Panc1 (cell line): ENCODE measurements at places on chromosomes 7 and 10. TPM values are rescaled to one million over a fixed set of nuclear protein-coding genes. Genes with fewer than 3 reads are reported as not detected.

The GRID1 gene
- total RNA-seq = 2.3 TPM

The NXPH1 gene
- not detected for total RNA-seq

The SLC18A2 gene
- not detected for total RNA-seq

The TMEM225B gene
- total RNA-seq = 0.31 TPM

The ACTL6B gene
- total RNA-seq = not detected

GRCh38 chr10:78046711-78047269 lies 13.1 kb downstream of the RPS24 start:
- H3K4me3 ChIP-seq = no peak overlapping the region
- peaks cover 16% of the 10 kb centered on the region for H3K4me1 ChIP-seq
- no peaks in the 10 kb centered on the region for H3K27me3 ChIP-seq
- peaks cover 7% of the 10 kb centered on the region; the same call in 1 of the 2 replicates for H3K36me3 ChIP-seq
- no peak for DNase-seq
- H3K27ac ChIP-seq = no peak overlapping the region

DNA sequence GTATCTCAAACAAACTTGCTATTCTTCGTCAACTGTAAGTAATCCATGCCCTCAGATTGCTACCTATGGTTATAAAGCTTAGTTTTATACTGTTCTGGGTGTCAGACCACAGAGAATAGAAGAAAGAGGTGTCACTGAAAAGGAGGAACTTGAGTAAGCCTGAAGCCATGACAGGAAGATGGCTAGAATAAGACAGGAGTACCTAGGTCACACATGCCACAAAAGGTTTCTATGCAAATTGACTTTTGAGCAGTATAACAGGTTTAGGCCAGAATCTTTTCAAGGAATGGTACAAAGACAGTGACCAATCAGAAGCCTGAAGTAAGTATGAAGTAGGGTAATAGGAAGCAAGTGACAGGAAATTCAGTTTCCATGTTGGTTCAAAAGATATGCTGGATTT lies 23.5 kb downstream of the FBXW4 start:
- no peaks in the 10 kb centered on the region for H3K4me1 ChIP-seq
- no peaks in the 10 kb centered on the region for H3K27me3 ChIP-seq
- no peak overlapping the region for H3K27ac ChIP-seq
- no peak overlapping the region for H3K4me3 ChIP-seq

- H3K36me3 ChIP-seq = no peaks in the 10 kb centered on the region
- H3K27me3 ChIP-seq = no peaks in the 10 kb centered on the region
- H3K27ac ChIP-seq = no peak overlapping the region
- no peak for DNase-seq
- H3K4me1 ChIP-seq = peaks cover 4% of the 10 kb centered on the region; the same call in 1 of the 2 replicates
- no peak overlapping the region for H3K4me3 ChIP-seq
These were observed 90.4 kb downstream of the SPAG6 start for GRCh38 chr10:22435650-22436049.

- no peak for DNase-seq
- H3K27me3 ChIP-seq = no peaks in the 10 kb centered on the region
- no peaks in the 10 kb centered on the region for H3K36me3 ChIP-seq
- no peak overlapping the region for H3K4me3 ChIP-seq
These were observed 171.8 kb upstream of the AHR start for GRCh38 chr7:17126413-17127268.

DNA sequence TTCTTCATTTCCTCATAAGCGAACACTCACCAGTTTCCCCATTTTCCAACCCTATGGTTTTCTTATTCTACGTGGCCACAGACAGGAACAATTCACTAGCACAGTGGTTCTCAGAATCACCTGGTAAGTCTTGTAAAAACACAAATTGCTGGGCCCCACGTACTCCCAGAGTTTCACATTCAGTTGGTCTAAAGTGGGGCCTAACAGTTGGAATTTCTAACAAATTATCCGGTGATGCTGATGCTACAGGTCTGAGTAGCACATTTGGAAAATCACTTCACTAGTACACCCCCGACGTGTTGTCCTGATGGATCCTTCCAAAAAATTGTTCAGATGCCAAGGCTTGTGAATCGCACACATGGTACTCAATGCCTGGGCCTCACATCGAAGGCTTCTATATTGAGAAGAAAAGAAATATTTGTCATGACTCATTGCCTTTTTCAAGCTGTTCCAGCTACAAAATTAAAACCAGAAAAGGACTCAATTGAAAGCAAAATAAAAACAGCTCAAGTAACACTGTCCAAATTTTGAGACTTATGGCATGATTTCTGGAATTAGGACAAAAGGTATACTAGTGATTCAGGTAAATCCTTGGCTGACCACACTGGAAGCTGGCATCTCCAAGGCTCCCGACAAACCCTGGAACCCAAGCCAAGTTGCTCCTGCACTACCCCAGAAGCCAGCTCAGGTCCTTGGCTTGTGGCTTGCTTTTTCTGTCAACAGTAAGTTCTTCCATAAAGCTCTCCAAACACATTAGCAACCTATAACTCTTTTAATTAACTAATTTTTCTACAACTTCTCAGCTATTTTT lies 12.9 kb upstream of the VIM start:
- H3K27me3 ChIP-seq = no peaks in the 10 kb centered on the region
- H3K4me3 ChIP-seq = peak overlapping the region; percentile 5
- DNase-seq = no peak
- no peaks in the 10 kb centered on the region for H3K36me3 ChIP-seq

GRCh38 chr10:98238391-98238790 lies 29.6 kb downstream of the LOXL4 start:
- no peaks in the 10 kb centered on the region for H3K4me1 ChIP-seq
- H3K4me3 ChIP-seq = no peak overlapping the region
- DNase-seq = no peak
- peaks cover 13% of the 10 kb centered on the region for H3K36me3 ChIP-seq
- no peaks in the 10 kb centered on the region for H3K27me3 ChIP-seq
- no peak overlapping the region for H3K27ac ChIP-seq

DNA sequence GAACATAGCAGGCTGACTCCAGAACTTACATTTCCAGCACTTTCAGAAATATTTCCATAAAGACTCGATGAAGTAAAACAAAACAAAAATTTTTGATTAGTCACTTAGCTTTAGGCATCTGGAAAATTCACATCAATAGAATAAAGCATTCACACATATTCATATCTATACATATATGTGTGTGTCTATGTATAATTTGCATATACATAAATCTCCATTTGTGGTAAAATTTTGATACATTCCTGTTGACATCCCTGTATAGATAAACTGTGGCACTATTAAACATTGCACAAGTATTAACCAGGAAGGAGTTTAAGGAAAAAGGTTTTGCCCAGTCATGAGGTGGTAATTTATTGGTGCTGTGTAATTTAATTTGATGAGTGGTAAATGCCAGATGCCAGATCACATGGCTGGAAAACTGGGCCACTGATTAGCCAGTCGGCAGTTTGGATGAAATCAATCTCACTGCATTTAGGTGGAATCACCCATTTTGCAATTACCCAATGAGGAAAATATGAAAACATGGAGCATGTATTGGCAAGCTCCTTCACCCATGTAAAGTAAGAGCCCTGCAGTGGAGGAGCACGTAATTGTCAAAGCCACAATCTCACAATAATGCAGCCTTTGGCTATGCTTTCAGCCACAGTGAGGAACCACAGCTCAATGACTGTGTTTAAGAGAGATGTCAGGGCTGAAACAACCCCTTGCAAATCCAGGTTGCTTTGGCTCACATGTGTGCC lies 294.6 kb downstream of the RNLS start:
- DNase-seq = no peak
- no peak overlapping the region for H3K4me3 ChIP-seq
- no peak overlapping the region for H3K27ac ChIP-seq
- no peaks in the 10 kb centered on the region for H3K27me3 ChIP-seq
- no peaks in the 10 kb centered on the region for H3K36me3 ChIP-seq
- no peaks in the 10 kb centered on the region for H3K4me1 ChIP-seq

GRCh38 chr7:11188529-11189310 lies 215.0 kb downstream of the PHF14 start:
- no peaks in the 10 kb centered on the region for H3K36me3 ChIP-seq
- H3K4me3 ChIP-seq = no peak overlapping the region
- peaks cover 8% of the 10 kb centered on the region for H3K4me1 ChIP-seq

DNA sequence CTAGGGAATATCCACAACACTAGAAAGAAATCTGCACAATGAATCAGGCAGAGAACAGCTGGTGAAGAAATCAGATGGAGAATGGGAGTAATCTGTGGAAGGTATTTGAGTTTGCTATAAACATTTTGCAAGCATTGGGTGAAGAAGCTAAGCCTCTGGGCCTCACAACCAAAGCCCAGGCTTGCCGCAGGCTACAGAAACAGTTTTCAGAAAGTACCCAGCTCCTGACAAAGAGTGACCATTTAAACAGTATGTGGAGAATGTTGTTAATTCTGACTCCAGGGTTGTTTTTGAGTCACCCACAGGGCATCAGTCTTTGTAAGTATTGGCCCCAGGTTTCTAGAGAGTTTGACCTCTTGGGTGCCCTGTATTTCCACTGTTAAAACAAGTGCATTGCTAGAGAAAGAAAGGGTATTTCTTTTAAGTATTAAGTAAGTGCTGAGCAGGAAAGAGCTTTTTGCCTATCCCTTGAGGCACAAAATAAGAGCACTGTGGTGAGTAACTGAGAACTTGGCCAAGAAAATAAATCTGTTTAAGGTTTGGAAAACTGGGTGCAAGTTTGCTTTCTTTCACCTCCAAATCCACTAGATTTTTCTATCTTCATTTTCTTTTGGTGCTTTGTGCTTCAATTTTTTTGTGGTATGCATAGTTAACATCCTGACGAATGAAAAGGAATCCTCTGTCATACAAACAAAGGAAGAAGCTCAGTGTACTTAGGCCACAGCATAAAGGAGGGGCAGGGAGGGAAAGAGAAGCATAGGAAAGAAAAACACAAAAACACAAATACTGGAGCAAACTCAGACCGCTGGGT lies 691.8 kb downstream of the SUGCT start:
- no peak for DNase-seq
- H3K27ac ChIP-seq = no peak overlapping the region; the same call in 1 of the 2 replicates
- no peaks in the 10 kb centered on the region for H3K4me1 ChIP-seq
- H3K27me3 ChIP-seq = no peaks in the 10 kb centered on the region

DNA sequence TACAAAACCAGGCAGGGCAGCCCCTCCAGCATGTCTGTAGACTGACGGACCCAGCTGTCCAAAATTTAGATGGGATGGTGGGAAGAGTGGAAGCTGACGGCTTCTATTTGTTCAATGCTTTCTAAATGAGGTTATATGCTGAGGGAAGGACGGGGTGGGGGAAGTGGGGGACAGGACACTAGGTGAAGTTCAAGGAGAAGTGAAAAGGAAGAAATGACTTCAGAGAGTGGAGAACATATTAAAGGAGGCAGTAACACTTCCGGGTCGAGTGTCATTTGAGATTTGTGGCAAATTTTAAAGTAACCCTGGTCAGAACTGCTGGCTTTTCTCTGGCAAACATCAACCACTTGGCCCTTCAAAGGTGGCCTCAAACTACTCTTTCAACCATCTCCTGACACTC lies 9.4 kb downstream of the PIP4K2A start:
- H3K27me3 ChIP-seq = no peaks in the 10 kb centered on the region
- no peaks in the 10 kb centered on the region for H3K36me3 ChIP-seq

DNA sequence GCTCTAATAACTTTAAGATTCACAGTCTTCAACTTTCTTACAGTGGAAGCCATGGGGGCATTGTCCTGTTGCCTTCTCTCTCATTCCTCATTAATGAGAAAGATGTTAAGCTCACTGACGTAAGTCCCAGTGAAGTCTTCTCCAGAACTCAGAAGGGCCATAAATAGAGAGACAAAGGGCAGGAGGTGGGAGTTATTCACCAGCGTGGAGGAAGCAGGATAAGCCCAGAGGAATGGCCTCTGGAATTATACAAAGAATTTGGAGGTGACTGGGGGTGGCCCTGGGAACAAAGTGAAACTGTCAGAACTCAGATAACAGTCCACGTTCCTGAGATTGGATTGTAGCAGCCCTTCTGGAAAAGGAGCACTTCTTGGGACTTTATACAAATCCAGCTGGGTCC lies 52.4 kb downstream of the SORBS1 start:
- H3K4me3 ChIP-seq = no peak overlapping the region
- H3K4me1 ChIP-seq = peaks cover 54% of the 10 kb centered on the region
- DNase-seq = no peak
- no peaks in the 10 kb centered on the region for H3K36me3 ChIP-seq
- H3K27ac ChIP-seq = peak overlapping the region; percentile 60
- no peaks in the 10 kb centered on the region for H3K27me3 ChIP-seq

- no peak overlapping the region for H3K4me3 ChIP-seq
- H3K27ac ChIP-seq = no peak overlapping the region
- no peak for DNase-seq
- no peaks in the 10 kb centered on the region for H3K36me3 ChIP-seq
- no peaks in the 10 kb centered on the region for H3K4me1 ChIP-seq
These were observed 5.5 kb upstream of the ADCY1 start for GRCh38 chr7:45568536-45569289.

GRCh38 chr10:66836771-66837170 lies 89.1 kb upstream of the LRRTM3 start:
- no peak for DNase-seq
- no peaks in the 10 kb centered on the region for H3K27me3 ChIP-seq
- H3K4me1 ChIP-seq = no peaks in the 10 kb centered on the region
- H3K36me3 ChIP-seq = no peaks in the 10 kb centered on the region
